Hippocampal formation (tissue), 2 donors: ENCODE measurements at places on chromosomes 7 and 10.

GRCh38 chr7:123628829-123629228, 26.8 kb upstream of the LMOD2 start:
- no peak for DNase-seq

GRCh38 chr10:58856508-58857240, 319.8 kb upstream of the PHYHIPL start:
- DNase-seq, result no peak

- no peak for DNase-seq
Observed at GRCh38 chr10:124048371-124049290, 44.8 kb downstream of the CHST15 start.

DNA sequence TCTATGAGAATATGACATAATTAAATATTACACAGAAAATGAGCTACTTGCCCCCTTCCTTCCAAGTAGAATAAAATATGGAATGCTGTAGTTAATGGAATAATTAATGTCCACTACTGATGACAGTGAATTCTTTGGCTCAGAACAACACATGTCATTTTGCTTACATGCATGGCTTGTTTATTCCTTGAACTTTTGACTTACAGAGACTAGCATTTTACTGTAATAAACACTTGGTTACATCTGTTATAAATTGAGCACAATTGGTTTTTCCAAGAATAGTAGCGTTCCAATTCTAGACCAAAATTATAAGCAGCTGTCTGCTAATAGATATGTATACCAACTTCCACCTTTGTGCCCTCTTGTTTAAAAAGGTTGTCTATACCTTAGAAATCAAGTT, 286.7 kb downstream of the OTUD1 start:
- DNase-seq, result no peak

- DNase-seq, result no peak
Observed at GRCh38 chr7:74153736-74154135, 20.4 kb upstream of the EIF4H start.

DNA sequence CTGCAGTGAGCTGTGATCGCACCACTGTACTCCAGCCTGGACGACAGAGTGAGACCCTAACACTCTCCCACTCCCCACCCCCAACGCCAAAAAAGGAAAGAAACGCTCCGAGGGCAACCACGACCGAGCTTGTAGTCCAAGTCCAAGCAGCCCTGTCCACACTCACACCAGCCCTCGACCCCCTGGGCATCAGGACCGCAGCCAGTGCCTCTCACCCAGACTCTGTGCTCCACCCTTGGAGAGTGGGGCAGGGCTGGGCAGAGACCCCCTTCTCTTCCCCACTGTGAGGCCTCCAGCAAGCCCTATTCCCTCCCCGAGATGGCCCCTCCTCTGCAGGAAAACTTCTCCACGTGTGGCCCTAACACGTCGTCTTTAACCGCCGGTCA, 82.6 kb downstream of the FOXL3 start:
- DNase-seq, result no peak

GRCh38 chr10:102824664-102825063, 12.5 kb downstream of the CYP17A1 start:
- no peak for DNase-seq

DNA sequence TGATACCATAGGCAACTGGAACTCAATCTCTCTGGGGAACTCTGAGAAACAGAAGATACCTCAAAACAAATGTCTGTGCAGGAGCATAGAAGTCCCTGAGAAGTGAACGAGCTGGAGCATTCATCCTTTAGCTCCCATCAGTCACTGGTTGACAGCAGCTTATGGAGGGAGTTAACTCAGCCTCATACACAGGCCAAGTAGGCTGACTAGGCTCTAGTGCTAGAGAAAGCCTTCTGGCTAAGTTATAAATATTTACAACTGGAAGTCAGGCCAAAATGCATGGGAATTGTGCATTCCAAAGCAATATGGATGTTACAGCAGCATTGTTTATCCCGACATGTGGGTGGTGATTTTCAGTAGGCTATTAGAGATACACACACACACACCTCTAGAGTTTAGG, 66.5 kb downstream of the ANK3 start:
- no peak for DNase-seq

- no peak for DNase-seq
Observed at GRCh38 chr10:84026821-84027257, 112.5 kb upstream of the GHITM start.

DNA sequence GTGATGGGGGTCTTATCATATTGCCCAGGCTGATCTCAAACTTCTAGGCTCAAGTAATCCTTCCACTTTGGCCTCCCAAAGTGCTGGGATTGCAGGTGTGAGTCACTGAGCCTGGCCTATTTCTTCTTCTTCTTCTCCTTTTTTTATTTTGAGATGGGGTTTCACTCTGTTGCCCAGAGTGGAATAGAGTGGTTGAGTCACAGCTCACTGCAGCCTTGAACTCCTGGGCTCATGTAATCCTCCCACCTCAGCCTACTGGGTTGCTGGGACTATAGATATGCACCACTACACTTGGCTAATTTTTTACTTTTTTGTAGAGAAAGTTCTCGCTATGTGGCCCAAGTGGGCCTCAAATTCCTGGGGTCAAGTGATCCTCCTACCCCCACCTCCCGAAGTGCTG, 124.3 kb downstream of the SKIDA1 start:
- DNase-seq, result no peak

- DNase-seq, result no peak
Observed at GRCh38 chr10:96345222-96345621, 13.6 kb downstream of the OPALIN start.

DNA sequence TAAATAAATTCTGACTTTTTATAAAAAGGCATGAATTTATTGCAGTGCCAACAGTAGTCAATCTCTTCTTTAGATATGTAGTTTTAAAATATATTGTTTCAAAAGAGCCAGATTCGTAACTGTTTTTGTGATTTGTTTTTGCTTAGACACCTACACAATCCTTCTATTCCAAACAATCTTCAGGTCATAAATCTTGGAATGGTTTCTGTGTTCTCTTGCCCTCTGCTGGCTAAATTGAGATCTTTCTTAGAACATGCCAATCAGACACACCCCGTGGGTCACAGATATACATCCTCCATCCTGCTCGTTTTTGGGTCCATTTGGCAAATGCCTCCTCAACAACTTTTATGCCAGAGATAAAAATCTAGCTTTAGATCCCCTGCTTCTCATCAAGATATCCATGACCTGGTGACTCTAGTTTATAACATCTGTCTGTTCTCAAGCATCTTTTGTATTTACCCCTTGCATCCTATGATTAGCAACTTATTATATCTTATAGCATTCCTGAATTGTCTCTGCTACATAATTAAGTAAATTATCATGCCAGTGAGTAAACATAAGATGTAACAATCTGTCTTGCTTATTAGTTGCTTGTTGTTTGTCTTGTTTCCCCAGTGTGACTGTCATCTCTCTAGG, 35.3 kb upstream of the IFRD1 start:
- DNase-seq, result peak; percentile 43

DNA sequence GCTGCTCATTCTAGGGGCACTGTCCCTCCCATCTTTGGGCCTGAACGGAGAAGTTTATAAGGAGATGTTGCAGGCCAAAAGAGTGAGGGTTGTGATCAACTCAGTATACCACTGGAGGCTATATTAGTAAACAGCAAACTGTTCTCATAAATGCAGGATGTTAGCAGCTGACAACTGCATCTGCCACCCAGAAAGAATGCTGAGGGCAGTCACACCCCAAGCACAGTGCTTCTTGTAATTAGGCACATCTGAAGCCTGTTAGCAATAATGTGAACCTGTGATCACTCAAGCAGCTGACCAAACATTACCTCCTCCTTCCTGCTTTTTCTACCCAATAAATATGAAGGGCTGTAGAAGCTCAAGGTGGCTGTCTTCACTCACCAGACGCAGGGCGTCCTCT, 38.4 kb upstream of the ZNF138 start:
- no peak for DNase-seq

DNA sequence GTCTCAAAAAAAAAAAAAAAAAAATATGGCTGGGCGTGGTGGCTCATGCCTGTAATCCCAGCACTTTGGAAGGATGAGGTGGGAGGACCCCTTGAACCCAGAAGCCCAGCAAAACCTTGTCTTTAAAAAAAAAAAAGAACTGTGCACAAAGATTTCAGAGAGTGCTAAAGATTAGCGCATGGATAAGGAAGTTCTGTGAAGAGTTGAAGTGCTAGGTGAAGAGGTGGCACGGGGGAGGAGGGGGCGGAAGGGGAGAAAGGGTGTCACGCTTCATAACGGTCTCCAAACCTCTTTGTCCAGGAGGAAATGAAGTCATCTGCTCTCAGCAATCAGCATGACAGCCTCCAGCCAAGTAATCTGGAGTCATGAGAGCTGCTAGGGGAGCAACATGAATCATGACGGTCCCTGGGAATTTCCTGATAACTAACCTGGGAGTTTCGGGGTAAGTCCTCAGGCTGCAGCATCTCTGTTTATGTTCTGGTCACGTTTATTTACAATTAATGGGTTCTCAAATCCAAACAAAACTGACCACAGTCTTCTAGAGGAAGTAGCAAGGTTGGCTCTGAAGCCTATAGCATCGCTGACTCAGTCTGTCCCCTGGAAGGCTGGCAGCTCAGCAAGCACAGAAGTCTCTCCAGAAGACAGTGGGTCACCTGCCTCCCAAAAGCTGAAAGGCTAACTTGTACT, 1.9 kb upstream of the PLAU start:
- no peak for DNase-seq

GRCh38 chr10:1687623-1688150, 49.6 kb downstream of the ADARB2 start:
- DNase-seq, result no peak

DNA sequence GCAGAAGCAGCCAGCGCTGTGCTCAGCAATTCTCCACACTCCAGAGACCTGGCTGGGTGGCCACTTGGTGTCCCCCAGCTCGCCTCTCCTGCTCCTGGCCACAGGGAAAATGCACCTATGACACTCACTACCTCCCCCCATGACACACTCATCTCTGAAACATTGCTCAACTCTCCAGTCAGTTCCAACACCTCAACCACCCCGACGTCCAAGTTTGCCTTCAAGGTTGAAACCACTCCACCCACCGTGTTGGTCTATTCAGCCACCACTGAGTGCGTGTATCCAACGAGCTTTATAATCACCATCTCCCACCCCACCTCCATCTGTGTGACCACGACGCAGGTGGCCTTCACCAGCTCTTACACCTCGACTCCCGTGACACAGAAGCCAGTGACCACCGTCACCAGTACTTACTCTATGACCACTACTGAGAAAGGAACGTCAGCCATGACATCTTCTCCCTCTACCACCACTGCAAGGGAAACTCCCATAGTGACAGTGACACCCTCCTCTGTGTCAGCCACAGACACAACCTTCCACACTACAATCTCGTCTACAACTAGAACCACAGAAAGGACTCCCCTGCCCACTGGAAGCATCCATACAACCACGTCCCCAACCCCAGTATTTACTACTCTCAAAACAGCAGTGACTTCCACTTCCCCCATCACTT, 2.7 kb downstream of the MUC3A start:
- no peak for DNase-seq

- DNase-seq, result no peak
Observed at GRCh38 chr7:78514634-78515033, 716.1 kb downstream of the PHTF2 start.

DNA sequence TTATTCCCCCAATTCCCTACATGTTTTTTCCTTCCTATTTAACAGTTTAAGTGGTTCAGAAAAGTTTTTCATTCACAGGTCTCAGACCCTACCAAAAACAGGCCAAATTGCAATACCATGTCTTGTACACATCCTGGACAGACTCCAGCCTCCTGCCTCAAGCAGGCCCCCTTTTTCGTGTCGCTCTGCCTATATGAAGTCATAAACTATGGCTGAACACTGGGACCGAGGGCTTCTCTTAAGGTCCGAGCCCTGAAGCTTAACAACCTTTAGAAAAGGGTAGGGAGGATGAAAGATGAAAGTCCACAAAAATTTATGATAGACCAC, 1.4 kb downstream of the FBXW4 start:
- DNase-seq, result no peak

GRCh38 chr10:99346247-99346646, 17.1 kb downstream of the CNNM1 start:
- DNase-seq, result no peak

GRCh38 chr7:25246306-25246705, 18.0 kb upstream of the NPVF start:
- no peak for DNase-seq

DNA sequence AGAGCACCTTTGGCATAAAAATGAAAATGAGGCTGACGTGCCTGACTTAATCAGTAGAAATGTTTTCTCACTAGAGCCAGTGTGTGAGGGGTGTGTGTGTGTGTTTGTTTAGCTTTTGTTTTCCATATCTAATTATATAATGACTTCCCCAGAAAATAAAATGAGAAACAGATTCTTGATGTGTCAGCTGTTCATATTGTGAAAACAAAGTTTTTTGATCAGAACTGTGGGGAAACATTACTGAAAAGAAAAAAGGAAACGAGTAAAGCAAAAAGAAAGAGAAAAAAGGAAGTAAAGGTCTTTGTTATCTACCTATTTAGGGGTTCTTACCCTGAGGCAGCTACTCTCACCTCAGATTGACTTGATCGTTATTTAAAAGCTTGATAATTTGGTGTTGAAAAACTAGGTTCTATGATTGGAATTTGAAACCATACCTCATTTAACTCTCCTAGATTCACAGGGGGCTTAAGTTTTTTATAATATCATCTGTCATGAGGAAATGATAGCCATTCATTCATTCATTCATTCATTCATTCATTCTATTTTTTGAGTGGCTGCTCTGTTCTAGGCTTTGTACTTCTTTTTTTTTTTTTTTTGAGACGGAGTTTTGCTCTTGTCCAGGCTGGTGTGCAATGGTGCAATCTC, 58.0 kb downstream of the CREM start:
- DNase-seq, result no peak

DNA sequence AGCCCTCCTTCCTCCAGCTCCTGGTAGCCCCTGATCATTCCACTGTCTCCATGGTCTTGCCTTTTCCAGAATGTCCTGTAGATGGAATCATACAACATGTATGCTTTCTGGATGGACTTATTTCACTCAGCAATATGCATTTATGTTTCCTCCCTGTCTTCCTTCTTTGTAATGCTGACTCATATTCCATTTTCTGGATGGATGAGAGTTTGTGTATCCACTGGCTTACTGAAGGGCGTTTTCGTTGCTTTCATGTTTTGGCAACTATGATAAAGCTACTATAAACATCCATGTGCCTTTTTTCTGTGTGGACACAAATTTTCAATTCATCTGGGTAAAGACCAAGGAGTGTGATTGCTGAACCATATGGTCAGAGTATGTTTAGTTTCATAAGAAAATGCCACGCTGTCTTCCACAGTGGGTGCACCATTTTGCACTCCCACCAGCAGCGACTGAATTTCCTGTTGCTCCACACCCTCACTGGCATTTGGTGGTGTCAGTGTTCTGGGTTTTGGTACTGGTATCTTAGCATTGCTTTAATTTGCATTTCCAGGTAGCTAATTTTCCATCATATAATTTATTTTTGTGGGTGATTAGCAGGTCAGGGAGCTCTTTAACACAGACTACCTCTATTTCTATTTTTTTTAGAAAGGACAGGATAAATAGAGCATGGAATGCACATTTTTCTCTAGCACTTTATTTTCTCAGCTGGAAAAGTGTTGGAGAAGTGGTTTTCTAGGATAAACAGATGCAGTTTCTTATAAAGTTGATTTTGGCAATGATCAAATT, 252.2 kb downstream of the WDR37 start:
- DNase-seq, result no peak

- no peak for DNase-seq
Observed at GRCh38 chr7:47266799-47267198, 315.1 kb downstream of the TNS3 start.
